Activated CD8-positive, alpha-beta T cell treated with anti-CD3 and anti-CD28 coated beads, Interleukin-2, amount 10 ng/mL, durations not matched to agents 7 days and 5 days (primary cell): ENCODE measurements at places on chromosomes 4 and X. TPM values are rescaled to one million over a fixed set of nuclear protein-coding genes. Genes with fewer than 3 reads are reported as not detected.

- no peak overlapping the region for H3K4me3 ChIP-seq
- DNase-seq, result no peak
Measured at GRCh38 chr4:185502386-185502785, 30.9 kb upstream of the CCDC110 start.

DNA sequence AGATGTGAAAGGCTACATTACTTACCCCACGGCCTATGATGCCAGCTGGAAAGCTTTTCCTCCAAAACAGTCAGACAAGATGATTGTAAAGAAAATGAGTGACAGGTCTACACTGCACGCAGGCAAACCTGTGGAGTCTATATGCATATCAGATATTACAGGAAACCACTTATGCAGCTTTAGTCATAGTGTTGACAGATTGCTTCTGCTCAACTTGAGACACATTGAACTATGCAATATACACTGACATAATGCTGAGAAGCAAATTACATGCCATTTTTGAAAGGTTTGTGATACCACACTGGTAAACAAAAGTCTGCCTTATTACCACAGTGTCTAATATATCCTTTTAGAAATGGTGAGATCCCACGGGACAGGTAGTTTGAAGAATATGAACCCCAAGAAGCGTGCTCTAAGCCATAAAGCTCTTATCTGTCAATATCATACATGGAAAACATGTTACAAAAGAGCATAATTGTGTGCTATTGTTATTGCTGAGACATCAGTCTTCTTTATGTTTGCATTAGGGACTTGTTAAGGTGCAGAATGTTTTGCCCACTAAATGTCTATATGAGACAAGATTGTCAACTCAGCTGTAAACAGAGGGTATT lies 1835.8 kb upstream of the TENM3 start:
- no peaks in the 10 kb centered on the region for H3K27me3 ChIP-seq
- no peak overlapping the region for H3K27ac ChIP-seq
- H3K4me1 ChIP-seq, result no peaks in the 10 kb centered on the region

DNA sequence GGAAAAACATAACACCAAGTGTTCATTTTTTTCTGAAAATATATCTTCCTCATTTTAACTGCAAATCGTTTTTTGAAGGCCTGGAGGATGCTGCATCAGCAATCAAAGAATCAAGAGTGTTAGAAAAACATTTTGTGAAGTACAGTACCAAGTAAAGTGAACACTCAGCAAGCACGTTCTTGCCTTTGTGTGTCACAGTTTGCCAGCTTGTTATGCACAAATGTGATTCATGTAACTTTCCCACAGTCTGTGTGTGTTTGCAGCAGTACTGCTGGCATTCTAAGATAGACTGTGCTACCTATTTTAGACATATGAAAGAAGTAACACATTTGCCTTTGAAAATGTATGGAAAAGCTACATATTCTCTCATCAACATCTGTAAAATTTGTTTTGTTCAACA lies 1617.7 kb downstream of the RPA4 start:
- H3K27me3 ChIP-seq, result no peaks in the 10 kb centered on the region
- no peaks in the 10 kb centered on the region for H3K36me3 ChIP-seq
- no peak for DNase-seq
- H3K27ac ChIP-seq, result no peak overlapping the region

DNA sequence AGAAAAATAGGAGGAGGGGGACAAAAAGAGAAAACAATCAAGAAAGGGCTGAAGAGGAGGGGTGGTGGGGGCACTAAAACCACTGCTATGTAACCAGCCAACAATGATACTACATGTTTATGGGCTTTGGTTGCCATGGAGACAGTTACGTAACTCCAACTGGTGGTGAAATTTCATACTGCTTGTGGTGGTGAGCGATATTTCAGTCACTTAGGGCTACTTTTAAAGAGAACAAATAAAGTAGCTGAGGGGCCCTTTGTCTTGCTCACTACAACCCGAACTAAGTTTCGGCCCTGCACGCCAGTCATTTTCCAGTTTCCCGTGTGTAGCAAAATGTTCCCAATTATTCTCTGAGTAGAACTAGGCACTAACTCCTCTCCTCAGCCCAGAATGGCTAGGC lies 275.2 kb upstream of the EDA2R start:
- no peaks in the 10 kb centered on the region for H3K4me1 ChIP-seq
- DNase-seq, result no peak
- H3K36me3 ChIP-seq, result no peaks in the 10 kb centered on the region
- no peak overlapping the region for H3K27ac ChIP-seq
- H3K27me3 ChIP-seq, result no peaks in the 10 kb centered on the region
- no peak overlapping the region for H3K4me3 ChIP-seq

The MAGEA10 gene
- not detected for total RNA-seq

DNA sequence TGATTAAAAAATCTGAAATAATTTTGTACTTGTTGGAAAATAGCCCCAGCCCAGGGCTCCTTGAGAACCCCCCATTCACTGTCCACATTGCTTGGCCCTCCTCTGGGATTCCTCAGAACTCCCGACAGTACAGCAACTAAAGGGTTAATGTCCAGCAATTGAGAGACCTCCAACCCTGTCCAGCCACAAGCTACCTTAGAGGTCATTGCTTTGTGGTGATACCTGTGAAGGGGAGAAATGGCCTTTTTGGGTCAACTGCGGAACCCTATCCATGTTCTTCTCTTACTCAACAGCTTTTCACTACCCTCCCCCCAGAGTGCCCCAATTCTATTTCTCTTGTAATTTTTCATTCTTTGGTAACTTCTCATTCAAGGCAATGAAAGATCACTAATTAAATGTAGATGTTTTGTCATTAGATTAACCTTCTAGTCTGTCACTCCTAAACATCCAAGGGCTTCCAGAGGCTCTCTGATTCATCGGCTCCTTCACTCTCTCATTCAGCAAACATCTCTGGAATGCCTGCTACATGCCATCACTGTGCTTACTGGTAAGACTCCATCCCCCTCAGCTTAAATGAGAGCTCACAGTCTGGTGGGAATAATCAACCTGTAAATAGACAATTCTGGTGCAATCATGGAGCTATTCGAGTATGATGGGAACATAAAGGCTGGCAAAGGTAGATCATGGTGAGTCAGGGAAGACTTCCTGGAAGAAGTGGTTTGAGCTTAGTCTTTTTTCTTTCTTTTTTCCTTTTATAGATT lies 241.4 kb upstream of the PGRMC2 start:
- no peak overlapping the region for H3K27ac ChIP-seq
- H3K4me3 ChIP-seq, result no peak overlapping the region
- DNase-seq, result no peak
- H3K27me3 ChIP-seq, result peaks cover 2% of the 10 kb centered on the region
- no peaks in the 10 kb centered on the region for H3K36me3 ChIP-seq
- no peaks in the 10 kb centered on the region for H3K4me1 ChIP-seq

DNA sequence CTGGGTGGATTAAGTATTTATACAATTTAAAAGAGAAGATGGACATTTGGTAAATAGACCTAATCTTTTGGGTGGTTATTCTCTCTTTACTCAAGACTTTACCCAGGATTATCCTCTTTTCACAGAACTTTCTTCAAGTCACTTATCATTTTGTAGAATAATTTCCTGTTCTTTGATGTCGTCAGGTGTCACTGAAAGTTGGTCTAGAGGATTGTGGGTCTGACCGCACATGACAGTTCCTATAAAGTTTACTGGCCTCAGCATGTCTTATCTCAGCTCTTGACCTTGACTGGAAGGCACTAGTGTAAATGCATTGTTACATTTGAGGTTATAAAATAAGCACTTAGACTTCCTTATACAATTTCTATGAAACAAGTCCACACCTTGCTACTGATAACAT lies 139.9 kb upstream of the SLC4A4 start:
- H3K36me3 ChIP-seq, result no peaks in the 10 kb centered on the region
- DNase-seq, result peak; percentile 74
- peaks cover 9% of the 10 kb centered on the region for H3K27me3 ChIP-seq
- H3K27ac ChIP-seq, result peak overlapping the region; percentile 68
- peaks cover 24% of the 10 kb centered on the region for H3K4me1 ChIP-seq
- H3K4me3 ChIP-seq, result peak overlapping the region; percentile 4

GRCh38 chr4:72077346-72077745 lies 45.5 kb downstream of the NPFFR2 start:
- no peak overlapping the region for H3K27ac ChIP-seq
- H3K36me3 ChIP-seq, result no peaks in the 10 kb centered on the region
- no peaks in the 10 kb centered on the region for H3K4me1 ChIP-seq
- H3K4me3 ChIP-seq, result no peak overlapping the region

The FAM53A gene
- total RNA-seq, result 0.91 TPM

The OPN1MW3 gene
- not detected for total RNA-seq

The MND1 gene
- total RNA-seq, result 38.3 TPM

DNA sequence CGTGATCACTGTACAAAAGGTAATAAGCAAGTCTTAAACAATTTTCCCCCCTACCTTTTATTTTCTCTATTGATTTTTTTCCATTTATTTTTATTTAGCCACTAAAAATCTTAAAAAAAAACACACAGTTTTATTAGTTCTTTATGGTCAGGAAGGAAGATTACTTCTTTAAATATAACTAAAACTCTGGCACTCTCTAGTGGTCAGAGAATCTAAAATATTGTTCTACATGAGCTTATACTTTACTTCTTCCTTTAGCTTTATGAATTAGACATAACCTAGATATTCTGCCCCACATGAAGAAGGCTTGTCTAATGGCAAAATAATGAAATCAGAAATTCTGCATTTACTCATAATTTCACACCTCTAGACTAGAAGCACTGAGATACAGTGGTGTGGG lies 135.2 kb downstream of the PDE5A start:
- peaks cover 21% of the 10 kb centered on the region for H3K36me3 ChIP-seq
- H3K27me3 ChIP-seq, result no peaks in the 10 kb centered on the region
- no peak overlapping the region for H3K27ac ChIP-seq
- H3K4me1 ChIP-seq, result no peaks in the 10 kb centered on the region
- no peak overlapping the region for H3K4me3 ChIP-seq

- no peaks in the 10 kb centered on the region for H3K4me1 ChIP-seq
- H3K4me3 ChIP-seq, result no peak overlapping the region
- no peak for DNase-seq
- no peaks in the 10 kb centered on the region for H3K27me3 ChIP-seq
- no peak overlapping the region for H3K27ac ChIP-seq
- H3K36me3 ChIP-seq, result no peaks in the 10 kb centered on the region
Measured at GRCh38 chrX:17038681-17039161, 92.3 kb downstream of the REPS2 start.

- H3K27me3 ChIP-seq, result peaks cover 44% of the 10 kb centered on the region
- no peak overlapping the region for H3K27ac ChIP-seq
- no peak for DNase-seq
- H3K4me3 ChIP-seq, result peak overlapping the region; percentile 69
Measured at GRCh38 chr4:101791182-101791558, 640 bp downstream of the BANK1 start.

- peaks cover 8% of the 10 kb centered on the region for H3K27me3 ChIP-seq
- H3K4me1 ChIP-seq, result no peaks in the 10 kb centered on the region
- no peak overlapping the region for H3K4me3 ChIP-seq
- DNase-seq, result no peak
- H3K36me3 ChIP-seq, result no peaks in the 10 kb centered on the region
- H3K27ac ChIP-seq, result no peak overlapping the region
Measured at GRCh38 chr4:42806303-42806835, 86.1 kb upstream of the GRXCR1 start.

The MAGEB18 gene
- not detected for total RNA-seq

The PLAC8 gene
- 198 TPM for total RNA-seq

DNA sequence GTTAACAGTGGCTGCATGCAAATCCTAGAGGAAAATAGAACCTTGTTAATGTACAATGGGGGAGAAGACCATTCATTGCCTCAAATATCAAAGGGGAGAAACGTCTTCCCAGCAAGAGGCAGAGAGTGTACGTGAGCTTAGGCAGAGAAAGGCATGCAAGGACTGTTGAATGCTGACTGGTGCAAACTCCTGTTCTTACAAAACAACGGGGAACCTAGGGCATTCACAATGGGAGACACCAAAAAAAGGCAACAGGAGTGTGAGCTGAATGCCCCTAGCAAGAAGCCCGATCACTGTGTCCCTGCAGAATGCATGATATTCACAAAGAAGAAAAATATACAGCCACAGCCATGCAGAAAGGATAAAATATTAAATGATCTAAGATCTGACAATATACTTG lies 184.9 kb downstream of the NSUN7 start:
- H3K36me3 ChIP-seq, result no peaks in the 10 kb centered on the region
- peaks cover 8% of the 10 kb centered on the region for H3K27me3 ChIP-seq
- no peak overlapping the region for H3K4me3 ChIP-seq
- DNase-seq, result no peak
- H3K27ac ChIP-seq, result no peak overlapping the region

DNA sequence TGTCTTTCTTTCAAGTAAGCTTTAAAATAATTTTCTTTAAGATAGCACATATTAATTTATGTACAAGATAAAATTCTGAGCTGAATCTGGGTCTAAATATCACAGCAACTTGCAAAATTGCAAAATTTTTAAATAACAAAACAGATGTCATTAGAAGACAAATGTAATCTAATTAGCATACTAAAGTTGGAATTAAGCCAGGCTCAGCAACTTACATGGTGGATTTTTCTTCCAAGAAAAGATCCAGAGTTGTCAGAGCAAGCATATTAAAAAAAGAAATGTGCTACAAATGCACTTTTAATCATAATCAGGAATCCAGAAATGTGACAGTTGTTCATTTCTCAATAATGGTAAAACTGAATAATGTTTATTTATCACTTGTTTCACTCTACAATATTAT lies 906.9 kb upstream of the INTU start:
- H3K4me1 ChIP-seq, result no peaks in the 10 kb centered on the region
- no peak overlapping the region for H3K27ac ChIP-seq
- no peaks in the 10 kb centered on the region for H3K36me3 ChIP-seq

DNA sequence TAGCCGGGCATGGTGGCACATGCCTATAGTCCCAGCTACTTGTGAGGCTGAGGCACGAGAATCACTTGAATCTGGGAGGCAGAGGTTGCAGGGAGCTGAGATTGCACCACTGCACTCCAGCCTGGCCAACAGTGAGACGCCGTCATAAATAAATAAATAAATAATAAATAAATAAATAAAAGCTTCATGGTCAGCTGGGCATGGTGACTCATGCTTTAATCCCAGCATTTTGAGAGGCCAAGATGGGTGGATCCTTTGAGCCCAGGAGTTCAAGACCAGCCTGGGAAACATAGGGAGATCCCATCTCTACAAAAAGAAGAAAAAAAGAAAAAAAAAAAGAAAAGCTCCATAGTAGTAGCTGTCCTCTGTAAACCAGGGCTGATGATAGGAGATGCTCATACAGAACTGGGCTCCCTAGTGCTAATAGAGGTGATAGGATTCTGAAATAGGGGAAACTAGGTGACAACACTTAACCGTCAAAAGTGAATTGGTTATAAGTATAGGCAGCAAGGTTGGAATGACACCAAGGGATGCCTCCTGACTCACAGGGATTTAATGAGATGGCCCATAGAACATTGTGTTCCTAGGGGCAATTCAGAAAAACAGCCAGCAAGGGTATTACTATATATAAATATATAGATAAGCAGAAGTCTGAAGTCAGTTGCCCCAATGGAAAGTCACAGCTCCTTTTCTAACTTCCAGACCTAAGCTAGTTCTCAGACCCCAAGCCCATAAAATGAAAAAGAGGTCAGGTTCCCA lies 41.8 kb upstream of the ARHGEF6 start:
- H3K27ac ChIP-seq, result no peak overlapping the region
- H3K4me1 ChIP-seq, result no peaks in the 10 kb centered on the region
- no peak overlapping the region for H3K4me3 ChIP-seq
- H3K36me3 ChIP-seq, result peaks cover under 1% of the 10 kb centered on the region

GRCh38 chrX:133323431-133323830 lies 91.9 kb downstream of the GPC4 start:
- H3K27me3 ChIP-seq, result no peaks in the 10 kb centered on the region
- no peaks in the 10 kb centered on the region for H3K4me1 ChIP-seq
- DNase-seq, result no peak

The FAM184B gene
- not detected for total RNA-seq
